ENCODE measurements at places on chromosomes 3 and 15. TPM values are rescaled to one million over a fixed set of nuclear protein-coding genes. Genes with fewer than 3 reads are reported as not detected.
A peak's percentile ranks its signal among the peaks of the same experiment; 100 is the strongest.

GRCh38 chr3:97076673-97077072 is 262.3 kb downstream of the EPHA6 start:
- DNase-seq = no peak

Gene XPC
- total RNA-seq = 56.8 TPM

- no peak for DNase-seq
These were observed 552.0 kb downstream of the SI start for GRCh38 chr3:164526250-164526649.

DNA sequence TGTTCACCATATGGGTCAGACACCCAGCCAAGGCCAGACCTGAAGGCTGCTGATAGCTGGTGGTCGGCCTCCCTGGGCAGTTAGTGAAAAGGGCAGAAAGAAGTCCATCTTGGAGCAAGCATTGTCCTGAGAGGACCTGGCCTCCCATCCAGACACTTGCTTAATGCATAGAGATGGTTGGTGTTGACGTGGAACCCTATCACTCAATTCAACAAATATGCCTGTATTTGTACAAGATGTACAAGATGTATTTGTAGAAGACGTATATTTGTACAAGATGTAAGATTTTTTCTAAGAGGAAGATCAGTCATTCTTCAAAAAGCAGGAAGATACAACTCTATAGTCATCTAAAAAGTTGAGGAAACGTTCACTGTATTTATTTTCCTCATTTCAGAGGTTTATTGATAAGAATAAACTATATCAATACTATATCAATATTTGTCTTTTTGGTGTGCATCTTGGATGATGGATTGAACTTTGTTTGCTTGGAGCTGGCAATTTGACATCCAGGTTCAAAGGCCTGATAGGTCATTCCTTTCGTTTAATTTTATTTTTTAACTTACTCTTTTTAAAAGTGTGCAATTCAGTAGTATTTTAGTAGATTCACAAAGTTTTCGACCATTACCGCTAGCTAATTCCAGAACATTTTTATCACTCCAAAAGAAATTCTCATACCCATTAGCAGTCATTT is 5.9 kb downstream of the TMEM42 start:
- DNase-seq = no peak

DNA sequence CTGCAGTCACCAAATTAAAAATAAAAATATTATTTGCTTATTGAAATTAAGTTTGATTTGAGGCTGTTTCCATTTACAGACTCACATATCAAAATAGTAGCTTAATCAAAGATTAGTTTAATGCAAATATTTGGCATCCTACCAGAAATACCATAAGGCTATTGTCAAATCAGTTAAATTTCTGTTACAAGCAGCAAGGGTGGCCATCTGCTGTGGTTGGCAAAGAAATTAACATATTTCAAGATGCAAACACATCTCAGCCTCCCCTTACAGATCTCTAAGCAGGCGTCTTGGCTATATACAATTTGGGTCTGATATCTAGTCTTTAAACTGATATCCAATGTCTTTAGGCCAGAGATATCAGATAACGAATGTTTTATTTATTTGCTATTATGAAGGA is 83.2 kb upstream of the NEDD4 start:
- DNase-seq = no peak

- peak; percentile 32 for DNase-seq
These were observed 27.5 kb upstream of the CFAP161 start for GRCh38 chr15:81106560-81106959.

GRCh38 chr15:100762289-100762688 is 117.3 kb upstream of the ALDH1A3 start:
- DNase-seq = no peak

GRCh38 chr3:35665390-35666055 is 26.2 kb downstream of the ARPP21 start:
- no peak for DNase-seq
